ENCODE measurements at places on chromosomes 2 and 18.

DNA sequence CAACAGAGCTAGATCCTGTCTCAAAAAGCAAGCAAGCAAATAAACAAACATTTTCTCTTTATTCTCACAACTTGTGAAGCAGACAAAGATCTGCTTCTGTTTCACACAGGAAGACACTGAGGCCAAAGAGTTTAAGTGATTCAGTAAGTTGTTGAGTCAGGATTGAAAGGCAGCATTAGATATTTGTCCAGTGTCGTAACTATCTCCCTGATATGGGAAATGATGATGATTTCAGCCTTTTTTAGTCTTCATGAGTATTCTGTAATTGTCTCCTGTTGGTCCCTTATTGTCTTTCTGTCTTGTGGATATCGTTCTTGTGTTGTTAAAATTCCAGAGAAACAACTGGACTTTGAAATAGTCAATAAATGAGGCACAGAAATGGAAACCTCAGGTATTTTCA lies 59.6 kb downstream of the GATA6 start:
- no peak for DNase-seq

GRCh38 chr2:24382363-24383073 lies 22.2 kb upstream of the ITSN2 start:
- DNase-seq: no peak

DNA sequence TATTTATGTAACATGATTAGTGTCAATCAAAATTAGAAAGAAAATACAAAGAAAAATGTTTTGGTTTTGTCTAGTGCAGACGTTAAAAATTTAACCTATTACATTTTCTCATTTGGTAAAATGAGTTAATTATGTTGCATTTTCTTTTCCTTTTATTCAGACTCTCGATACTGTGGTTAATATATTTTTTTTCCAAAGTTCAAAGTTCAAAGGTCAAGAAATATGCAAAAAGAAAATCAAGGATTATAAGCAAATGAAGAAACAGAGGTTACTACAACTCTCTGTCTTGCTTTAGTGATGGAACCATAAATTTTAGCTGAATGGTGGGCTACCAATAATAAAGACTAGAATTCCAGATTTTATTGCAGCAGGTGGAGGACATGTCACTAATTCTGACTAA lies 133.3 kb upstream of the TFPI start:
- no peak for DNase-seq

DNA sequence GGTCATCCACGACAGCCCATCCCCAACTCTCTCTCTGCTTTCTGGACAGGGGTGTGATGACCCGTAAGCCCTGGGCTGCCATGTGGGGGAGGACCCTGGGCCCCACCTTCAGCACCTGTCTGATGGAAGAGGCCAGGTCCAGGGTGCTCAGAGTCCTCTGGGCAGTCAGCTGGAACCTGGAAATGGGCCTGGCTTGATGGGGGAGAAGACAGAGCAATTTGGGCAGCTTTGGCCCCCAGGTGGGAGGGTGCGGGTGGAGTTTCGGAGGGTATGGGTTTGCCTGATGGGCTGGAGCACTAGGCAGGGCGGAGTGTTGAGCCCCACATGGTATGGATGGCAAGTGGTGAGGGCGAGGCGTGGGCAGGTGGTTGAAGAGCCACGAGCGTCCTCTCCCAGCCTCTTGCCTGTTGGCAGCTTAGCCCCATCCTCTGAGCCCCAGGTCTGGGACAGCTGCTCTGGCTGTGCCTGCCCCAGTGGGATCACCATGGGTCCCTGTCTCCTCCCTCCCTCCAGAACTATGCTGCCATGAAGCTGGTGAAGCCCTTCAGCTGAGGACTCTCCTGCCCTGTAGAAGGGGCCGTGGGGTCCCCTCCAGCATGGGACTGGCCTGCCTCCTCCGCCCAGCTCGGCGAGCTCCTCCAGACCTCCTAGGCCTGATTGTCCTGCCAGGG lies 232.7 kb downstream of the DYSF start:
- no peak for DNase-seq

DNA sequence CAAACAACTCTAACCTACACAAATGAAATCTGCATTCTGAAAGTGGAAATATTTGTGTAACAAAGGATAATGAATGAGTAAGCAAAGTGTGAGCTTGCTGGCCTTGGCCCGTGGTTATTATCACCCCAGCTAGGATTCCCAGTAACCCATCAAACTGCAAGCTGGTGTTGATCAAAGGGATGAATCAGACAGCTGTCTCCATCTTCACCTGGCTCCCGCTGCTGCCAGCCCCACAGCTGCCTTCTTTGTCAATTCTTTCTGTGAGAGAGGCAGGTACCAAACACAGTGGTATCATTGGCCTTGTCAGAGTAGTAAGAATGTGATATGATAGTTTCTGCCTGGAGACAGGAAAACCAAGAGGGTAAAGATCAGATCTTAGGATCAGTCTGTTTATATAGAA lies 25.2 kb upstream of the RGPD4 start:
- DNase-seq: no peak

DNA sequence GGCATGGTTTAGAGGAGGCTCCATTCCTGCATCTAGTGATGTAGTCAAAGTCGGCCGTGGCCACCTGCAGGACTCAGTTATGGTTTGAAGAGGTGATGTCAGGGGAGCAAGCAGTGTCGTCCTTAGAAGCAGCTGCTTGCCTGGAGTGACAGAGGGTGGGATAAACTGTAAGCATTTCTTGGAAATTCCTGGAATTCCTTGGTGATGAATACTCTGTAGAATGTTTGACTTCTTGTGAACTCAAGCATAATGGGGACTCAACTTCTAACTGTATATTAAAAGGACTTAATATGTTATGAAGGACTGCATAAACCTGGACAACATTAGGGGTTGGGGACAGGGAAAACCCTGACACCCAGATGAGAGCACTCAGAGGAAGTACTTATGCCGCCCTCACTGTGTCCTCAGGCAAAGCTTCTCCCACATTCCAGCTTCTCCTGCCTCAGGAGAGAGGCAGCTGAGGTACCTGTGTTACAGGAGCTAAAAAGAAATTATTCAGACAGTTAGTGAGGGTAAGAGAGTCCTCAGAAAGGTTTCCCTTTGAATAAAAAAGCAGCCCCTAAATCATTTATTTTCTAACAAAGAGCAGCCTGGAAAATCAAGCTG lies 459.9 kb upstream of the CELF4 start:
- no peak for DNase-seq

GRCh38 chr2:4662161-4662779 lies 958.9 kb downstream of the DCDC2C start:
- no peak for DNase-seq

GRCh38 chr2:216739035-216739434 lies 43.7 kb upstream of the IGFBP5 start:
- DNase-seq: no peak

DNA sequence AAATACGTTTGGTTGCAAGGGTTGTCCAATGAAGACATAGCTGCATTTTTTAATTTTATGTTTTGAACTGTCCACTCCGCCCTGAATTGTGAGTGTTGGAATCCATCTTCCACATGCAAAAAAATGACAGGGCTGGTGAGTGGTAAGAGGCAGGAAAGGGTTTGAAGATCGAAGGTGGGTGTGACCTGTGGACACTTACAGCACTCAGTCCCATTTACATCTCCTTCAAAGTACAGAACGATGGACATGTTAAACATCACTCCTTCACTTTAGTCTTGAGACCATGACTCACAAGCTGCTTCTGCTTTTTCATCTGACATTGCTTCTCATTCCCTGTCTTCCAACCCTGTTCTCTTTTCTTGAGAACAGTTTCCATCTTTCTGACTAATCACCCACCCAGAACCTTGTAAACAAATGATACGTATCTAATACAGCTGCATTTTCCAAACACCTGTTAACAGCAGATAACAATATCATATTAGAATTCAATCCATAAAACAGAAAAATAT lies 179.3 kb downstream of the ZNF516 start:
- no peak for DNase-seq

DNA sequence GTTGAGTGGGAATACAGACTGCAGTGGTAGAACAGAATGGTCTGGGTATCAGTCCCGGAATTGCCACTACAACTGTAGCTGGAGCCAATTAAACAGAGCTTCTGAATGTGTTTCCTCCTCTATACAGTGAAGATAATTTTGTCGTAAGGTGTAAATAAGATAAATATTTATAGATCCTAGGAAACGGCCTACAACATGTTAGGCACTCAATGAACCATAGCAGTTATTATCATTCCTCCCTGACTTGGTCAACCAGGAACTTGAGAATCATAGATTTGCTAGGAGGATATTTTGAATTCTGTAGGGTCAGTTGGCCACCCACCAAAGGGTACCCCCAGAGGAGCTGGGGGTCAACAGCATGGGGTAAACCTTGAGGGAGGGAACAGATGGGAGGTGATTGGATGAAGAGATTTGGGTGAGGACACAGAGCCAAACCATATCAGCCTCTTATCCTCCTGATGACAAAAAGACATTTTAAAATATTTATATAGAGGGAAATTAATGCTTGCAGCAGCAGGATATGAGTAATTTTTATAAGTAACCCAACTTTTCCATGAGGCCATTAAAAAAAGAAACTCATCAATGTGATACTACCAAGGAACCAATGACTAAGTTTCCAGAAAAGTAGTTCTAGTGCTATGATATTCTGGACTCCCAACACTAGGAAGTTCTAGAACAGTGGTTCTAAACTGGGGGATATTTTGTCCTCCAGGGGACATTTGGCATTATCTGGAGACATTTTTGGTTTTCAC lies 4.0 kb downstream of the DHRS9 start:
- no peak for DNase-seq

DNA sequence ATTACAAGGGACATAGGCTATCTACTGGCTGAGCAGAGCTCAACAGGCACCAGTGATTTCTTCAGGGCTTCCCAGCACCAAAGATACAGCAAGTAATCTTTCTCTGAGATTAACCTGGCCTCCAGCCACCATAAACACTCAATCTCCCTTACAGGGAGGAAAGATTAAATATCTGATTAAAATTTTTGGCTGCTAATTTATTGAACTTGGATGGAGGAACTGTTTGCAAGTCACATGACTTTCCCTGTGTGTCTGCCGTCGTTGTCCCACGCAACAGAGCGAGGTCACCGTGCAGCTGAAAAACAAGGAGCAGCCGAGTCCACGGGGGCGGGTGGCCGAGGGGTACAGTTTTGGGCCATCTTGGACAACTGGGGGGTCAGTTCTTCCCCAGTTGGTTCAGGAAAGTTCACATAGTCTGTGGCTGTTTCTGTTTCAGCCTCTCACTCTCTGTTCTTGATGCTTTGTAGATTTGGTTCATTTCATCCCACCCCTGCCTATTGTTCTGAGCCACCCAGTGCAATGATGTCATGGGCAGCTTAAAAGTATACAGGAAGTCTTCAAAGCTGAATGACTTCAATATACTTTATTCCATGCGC lies 186.8 kb upstream of the CTAGE1 start:
- DNase-seq: no peak

GRCh38 chr2:85017411-85018048 lies 46.6 kb downstream of the KCMF1 start:
- DNase-seq: no peak

DNA sequence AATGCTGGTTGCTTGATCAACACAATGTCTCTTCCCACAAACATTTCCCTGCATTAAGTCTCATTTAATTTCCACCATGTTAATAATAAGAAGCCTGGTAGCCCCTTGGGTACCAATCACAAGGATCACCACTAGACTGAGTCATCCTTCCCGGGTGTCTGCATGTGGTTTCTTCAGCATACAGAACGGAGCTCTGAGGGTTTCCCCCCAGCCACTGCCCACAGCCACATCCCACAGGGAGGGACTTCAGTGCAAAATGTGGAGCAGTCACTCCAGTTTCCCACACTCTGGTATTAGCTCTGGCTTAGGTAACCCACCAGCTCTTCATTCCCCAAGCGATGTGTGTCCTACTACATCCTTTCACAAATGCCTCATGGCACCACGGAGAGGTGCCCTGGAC lies 42.7 kb upstream of the POLE4 start:
- peak; percentile 8 for DNase-seq

GRCh38 chr2:177275040-177275742 lies 10.7 kb upstream of the NFE2L2 start:
- peak; percentile 71 for DNase-seq

DNA sequence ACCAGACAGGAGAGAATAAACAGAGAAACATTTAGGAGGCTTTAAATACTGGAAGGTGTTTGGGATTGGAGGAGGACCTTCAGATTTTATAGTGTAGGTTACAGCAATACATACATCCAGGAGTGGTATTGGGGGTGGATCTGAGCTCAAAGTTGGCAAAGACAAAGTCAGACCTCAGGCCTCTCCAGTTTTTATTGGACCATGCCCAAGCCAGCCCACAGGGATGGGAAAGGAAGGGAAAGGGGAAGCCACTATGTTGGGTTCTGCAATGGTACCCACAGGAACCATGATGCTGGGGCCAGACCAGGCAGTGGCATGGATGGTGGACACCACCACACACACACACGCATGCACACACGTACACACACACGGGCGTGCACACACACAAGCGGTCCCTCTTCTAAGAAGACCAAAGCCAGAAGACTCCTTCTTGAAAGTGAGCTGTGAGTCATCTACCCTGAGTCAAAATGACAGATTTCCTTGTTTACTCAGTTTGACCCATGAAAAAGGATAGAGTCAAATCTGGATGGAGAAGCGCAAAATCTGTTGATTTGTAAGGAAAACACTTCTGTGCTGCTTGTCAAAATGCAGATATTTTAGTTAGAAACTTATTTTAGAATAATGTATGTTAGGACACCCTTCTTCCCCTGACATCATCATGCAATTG lies 87.9 kb downstream of the TRABD2A start:
- peak; percentile 23 for DNase-seq

DNA sequence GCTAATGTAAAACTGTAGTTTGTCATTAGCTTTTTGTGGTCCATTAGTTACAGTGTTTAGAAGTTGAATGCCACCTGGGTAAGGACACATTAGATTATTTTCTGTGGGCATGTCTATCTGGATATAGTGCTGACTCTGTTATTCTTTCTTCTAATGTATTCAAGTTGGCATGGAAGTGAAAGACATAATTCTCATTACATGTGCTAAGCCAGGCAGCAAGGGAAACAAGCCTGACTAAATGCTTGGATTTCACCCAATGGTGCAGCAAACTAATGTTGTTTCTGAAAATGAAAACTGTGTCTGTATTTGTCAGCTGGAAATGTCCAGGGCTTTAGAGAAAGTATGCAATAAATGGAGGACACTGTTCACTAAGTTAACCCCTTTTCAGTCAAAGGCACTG lies 100.7 kb downstream of the NUP35 start:
- DNase-seq: no peak

- no peak for DNase-seq
Measured at GRCh38 chr18:69882965-69883668, 64.6 kb downstream of the CD226 start.

DNA sequence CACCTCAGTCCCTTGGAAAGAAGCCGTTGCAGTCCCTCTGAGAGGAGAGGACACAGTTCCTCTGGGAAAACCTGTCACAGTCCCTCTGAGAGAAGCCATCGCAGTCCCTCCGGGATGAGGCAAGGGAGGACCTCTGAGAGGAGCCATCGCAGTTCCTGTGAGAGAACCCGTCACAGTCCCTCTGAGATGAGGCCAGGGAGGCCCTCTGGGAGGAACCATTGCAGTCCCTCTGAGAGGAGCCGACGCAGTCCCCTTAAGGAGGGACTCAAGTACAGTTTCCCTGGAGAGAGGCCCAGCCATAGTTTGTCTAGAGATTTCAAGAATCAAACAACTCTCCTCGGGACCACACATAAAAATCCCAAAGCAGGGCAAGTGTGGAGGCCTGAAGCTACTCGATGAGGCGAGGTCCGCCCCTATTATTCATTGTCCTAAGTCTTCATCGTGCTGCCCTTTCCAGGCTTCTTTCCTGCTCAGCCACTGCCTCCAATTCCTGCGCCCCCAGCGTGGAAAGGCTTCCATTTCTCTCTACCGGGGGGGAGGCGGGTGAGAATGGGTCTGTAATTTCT lies 630 bp upstream of the ZNF512 start:
- no peak for DNase-seq

GRCh38 chr18:12038082-12038638 lies 55.5 kb upstream of the ANKRD62 start:
- no peak for DNase-seq

- no peak for DNase-seq
Measured at GRCh38 chr2:97706708-97707345, 6.5 kb upstream of the ZAP70 start.

All from skeletal muscle cell (primary cell).